ENCODE measurements at places on chromosomes 7 and 10.

- no peak for DNase-seq
Observed at GRCh38 chr7:31079126-31079823, 27.2 kb downstream of the ADCYAP1R1 start.

- no peak for DNase-seq
Observed at GRCh38 chr10:3911713-3912442, 126.9 kb upstream of the KLF6 start.

DNA sequence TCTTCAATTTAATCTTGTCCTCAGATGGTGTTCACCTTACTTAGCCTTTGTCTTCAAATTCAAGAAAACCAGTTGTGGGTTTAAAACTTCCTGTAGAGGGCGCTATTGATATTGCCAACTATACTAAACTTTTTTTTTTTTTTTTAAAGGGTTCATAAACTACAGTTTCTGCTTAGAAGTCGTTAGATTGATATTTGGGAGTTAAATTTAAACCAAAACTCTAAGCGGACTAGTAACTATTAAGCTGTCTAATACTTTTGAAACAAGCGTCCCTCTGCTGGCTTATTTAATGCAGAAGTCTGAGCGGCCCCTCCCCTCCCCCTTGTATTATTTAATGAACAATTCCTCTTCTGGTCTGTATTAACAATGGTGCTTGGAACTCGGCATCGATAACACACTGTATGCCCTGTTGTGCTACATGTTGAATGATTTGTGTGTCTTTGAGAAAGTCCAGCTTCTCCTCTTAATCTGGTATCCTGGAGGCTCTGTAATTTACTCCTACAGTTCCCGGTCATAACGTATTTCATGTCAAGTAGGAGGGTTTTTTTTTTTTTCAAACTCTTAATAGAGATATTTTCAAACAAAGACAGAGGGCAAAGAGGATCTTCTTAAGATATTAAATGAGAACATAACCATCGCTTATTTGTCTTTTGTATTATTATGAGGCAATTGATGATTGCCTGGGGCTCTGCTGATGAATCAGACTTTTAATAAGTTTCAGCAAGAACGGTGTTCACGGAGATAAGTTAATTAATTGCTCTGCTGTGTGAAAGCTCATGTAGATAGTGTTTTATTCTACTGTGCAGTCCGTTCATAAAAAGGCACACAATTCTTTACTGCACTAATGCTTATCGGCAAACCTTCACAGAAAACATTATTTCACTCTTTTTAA lies 22.6 kb upstream of the CREB5 start:
- peak; percentile 16 for DNase-seq

GRCh38 chr7:156842740-156843140 lies 50.2 kb downstream of the LMBR1 start:
- no peak for DNase-seq

- no peak for DNase-seq
Observed at GRCh38 chr7:98213296-98213887, 2.2 kb downstream of the BHLHA15 start.

DNA sequence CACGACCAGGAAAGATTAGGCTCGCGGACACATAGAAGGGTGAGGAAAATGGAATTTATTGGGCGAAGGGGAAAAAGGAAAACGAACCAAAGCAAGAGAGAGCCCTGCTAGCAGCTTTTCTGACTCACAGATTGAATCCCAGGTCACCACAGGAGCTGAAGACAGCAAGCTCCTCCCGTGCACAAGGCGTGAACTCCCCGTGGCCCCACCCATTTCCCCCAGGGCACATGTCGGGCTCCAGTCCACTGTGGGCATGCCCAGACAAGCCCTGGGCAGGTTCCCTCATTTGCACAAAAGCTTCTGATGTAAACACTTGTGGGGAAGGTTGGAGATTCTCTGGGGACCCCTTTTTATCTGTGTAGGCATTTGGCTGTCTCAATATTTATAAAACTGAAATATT lies 582.4 kb downstream of the SUGCT start:
- DNase-seq, result peak; percentile 11

- no peak for DNase-seq
Observed at GRCh38 chr10:96517284-96517683, 3.6 kb upstream of the TLL2 start.

GRCh38 chr7:5599543-5600200 lies 176.0 kb upstream of the TNRC18 start:
- DNase-seq, result no peak

DNA sequence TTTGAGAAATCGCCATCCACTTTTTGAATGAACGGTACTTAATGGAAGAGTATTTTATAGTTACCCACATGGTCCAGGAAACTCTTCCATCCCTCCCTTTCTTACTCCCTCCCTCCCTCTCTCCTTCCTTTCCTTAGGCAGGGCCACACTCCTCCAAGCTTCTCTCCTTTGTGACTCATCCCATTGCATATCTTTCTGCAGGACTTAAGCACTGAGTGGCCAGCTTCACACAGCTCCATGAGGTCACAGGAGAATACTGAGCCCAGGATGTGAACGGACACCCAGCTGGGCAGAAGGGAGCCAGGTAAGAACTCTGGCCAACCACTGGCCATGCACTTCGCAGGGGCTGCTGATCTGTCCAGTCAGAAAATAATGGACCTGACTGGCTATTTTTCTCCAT lies 189.7 kb upstream of the ADCY1 start:
- no peak for DNase-seq

GRCh38 chr7:150339409-150339809 lies 2.0 kb downstream of the RARRES2 start:
- DNase-seq, result no peak

- DNase-seq, result no peak
Observed at GRCh38 chr10:88038268-88038667, 174.8 kb downstream of the PTEN start.

DNA sequence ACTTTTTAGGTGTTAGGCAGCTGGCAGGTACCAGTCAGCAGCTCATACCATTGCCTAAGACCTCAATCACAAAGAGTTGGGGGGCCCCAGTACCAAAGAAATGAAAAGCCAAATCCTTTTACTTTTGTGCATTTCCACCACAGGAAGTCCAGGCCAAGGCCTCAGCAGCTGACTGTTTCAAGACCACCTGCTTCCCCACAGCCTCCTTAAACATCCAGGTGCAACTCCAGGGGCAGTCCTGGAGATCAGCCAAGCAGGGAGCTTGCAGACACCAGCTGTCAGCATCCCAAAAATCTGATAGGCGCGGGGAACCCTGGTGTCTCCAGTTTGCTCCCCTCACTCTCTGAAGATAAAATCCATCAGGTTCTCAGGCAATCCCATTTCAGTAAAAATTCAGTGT lies 91.5 kb upstream of the EFCAB10 start:
- no peak for DNase-seq

DNA sequence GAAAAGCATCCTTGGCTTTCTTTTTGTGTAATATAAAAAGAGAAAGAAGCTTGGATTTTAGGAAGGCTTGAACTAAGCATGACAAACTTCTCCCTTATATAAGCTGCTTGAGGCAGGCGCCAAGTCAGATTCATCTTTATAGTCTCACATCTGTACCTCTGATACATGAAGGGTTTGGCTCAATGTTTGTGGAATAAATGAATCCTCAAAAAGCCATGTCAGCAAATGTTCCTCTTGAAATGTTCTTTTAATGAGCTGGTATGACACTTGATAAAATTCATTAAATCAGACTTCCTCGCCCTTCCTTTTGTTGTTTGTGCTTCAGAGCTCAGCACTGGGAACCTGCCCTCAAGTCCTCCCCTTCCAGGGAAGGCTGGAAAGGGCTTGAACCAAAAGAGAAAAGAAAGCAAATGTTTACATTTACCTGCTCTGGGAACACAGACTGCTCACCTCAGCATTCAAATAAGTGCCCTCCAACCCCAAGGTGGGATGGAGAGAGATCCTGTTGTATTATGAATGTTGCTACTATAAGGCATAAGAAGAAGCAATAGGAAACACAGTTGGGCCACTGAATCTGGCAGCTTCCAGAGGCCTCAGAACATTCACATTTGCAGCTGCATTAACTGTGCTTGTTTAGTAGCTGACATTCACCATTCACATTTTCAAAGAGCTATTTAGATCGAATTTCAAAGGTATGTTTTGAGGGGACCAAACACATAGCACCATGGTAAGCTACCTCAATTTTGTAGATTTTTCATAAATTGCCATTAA lies 212.6 kb downstream of the CACNA2D1 start:
- no peak for DNase-seq

DNA sequence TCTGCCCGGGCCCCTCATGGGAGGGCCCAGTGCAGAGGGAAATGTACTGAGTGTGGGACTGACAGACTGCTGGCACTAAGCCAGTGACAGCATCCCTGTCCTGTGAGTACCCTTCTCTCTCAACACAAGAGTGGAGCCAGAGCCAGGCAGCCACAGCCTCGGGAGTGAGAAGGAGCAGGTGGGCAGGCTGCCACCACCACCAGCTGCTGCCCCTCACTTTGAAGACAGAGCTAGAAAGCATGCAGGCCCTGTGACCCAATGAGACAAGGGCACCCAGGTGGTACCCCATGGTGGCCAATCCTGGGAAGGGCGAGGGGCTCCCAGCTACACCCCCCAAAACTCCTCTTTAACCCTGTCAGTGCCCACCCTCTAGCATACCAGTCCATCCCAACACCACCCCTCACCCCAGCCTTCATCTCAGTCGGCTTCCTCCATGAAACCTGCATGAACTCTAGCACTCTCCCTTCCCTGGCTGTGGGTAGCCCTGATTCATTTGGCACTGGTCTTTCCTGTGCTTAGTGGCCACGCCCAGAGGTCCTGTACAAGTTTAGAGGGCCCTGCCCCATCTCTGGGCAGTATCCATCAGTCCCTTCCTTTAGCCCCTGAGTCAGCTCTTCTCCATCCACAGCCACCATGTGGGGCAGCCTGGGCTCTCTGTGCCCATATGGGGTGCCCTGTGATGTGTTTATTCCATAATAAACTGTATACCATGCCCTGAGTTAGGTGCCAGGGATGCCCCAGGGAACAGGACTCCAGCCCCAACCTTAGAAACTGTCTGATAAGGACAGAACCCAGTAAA lies 207.0 kb upstream of the ZMIZ1 start:
- no peak for DNase-seq

- no peak for DNase-seq
Observed at GRCh38 chr10:3045471-3046209, 21.7 kb upstream of the PFKP start.

DNA sequence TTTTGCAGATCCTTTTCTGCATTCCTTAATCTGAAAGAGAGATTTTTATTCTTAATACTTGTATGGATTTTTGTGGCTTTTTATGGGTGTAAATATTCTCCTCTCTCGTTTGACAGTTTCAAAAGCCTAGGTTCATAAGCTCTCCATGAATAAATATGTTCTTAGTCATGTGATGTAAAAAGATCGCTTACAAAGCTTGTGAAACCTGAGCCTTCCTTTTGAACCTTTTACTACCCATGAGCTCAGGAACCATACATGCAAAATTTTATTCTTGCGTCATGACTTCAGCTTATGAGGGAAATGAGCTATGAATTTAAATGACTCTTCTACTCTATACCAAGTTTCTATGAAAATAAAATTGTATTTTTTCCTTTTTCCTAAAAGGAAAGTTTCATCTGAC lies 98.7 kb downstream of the POLL start:
- no peak for DNase-seq

- no peak for DNase-seq
Observed at GRCh38 chr10:126846959-126847358, 58.3 kb upstream of the DOCK1 start.

DNA sequence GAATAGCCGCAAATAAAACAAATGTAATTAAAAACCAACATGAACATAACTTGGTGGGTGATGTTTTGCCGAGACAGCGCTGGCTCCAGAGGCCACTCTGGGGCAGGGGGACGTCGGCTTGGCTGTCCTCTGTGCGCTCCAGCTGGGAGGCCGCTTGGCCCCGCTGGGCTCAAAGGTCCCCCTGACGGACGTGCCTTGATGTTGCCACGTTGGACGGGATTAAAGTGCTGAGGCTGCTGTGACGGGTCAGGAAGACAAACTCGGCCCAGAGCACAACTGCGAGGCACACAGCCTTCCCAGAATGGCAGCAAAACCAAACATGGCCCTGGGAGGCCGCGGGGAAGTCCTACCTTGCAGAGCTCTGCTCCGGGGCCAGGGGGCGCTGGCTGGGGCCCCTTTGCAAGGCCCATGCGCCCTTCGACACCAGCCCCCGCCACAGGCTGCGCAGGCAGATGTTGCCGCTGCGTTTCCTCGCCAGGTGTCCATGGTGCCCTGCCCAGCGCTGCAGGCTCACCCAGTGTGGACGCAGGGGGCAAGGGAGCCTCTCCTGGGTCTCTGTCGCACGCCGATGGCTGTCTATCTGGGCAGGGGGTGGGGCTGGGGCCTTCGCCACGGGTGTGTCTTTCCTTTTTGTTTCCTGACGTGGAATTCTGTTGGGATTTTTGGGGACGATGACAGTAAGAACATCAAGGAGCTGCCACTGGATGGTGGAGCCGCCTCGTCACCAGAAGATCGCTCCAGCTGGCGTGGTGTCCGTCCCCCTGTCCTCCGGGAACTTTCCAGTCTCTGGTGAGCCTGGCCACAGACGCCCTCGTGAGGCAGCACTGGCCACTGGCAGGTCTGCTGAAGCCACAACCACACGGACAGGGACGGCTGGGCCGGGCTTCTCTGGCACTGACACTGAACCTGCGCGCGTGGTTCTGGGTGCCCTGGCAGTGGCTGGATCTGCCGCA lies 99.6 kb upstream of the DIP2C start:
- DNase-seq, result no peak

DNA sequence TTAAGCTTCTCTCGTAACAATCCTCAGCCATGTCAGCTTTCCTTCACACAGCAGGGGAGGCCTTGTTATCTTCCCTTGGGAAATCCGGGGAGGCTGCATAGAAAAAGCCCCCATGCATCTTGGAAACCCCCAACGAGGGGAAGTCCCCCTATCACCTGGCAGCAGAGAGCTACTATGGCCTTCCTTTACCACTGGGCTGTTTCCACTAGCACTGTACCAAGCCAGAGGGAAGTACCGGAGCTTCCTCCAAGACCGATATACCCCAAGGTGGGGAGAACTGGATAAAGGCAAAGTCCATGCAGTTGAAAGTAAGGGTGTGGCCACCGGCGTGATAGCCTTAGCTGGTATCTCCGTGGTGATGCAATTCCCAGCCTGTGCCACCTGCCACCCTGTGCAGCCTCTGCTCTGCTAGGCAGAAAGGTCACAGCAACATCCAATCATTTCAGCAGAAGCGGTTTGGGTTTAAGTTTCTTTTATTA lies 4.4 kb upstream of the CLIP2 start:
- DNase-seq, result no peak

DNA sequence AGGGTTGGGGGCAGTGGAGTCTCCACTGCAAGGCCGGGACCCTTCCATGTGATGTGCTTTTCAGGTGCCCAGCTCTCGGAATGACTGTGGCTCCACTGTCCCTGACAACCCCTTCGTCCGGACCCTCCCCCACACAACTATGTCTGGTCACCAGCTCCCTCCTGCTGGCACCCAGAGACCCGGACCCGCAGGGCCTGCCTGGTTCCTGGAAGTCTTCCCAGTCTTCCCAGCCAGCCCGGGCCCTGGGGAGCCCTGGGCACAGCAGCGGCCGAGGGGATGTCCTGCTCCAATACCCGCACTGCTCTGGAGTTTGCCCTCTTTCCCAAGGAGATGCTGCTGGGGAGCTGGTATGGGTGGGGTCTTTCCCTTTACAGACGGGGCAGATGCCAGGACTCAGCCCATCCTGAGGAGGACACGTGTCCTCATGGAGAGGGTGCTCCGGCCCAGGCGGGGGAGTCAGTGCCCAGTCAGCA lies 5.5 kb downstream of the ATP6V0E2 start:
- no peak for DNase-seq

Measured in NCI-H1930 (cell line).